Sigmoid colon (tissue), 7 donors: ENCODE measurements at places on chromosomes 5 and 9. TPM values are rescaled to one million over a fixed set of nuclear protein-coding genes. Genes with fewer than 3 reads are reported as not detected.

GRCh38 chr5:111252799-111253545 lies 28.8 kb downstream of the CAMK4 start:
- DNase-seq, result no peak

- no peak for DNase-seq
These were observed 30.7 kb downstream of the ACOT12 start for GRCh38 chr5:81363093-81363871.

DNA sequence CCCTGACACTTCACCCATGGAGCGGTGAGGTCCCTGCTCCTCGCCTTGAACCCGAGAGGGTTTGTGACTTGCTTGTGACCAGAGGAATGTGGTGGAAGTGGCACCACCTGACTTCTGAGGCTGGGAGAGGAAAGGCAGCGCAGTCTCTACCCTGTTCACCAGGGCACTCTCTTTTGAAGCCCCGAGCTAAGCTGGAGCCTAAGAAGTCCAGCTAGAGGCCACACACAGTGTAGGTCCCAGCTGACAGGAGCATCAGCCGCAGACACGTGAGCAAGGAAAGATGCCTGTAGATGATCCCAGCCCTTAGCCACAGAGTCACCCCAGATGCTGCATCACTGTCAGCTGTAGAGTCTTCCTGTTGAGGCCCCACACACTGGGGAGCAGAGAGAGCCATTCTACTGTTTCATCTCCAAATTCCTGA lies 1.7 kb upstream of the ANGPTL2 start:
- peak; percentile 60 for DNase-seq

CCL27 gene
- total RNA-seq, result not detected

DNA sequence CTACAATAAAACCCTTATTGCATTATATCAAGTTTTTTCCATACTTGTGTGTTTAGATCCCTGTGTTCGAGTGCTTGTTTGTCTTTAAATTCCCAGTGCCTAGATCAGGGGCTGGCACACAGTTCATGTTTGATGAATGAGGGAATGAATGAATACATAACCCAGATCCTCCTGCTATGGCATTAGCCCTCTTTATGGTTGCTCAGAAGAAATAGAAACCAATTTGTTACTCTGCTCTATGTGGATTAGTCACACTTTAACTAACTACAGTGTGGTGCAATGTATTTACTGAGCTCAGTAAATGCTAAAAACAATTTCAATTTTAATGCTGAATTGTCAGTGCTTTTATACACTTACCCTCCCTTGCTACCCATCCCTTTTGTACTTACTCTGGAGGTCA lies 16.4 kb upstream of the GALNT10 start:
- no peak for DNase-seq

DNA sequence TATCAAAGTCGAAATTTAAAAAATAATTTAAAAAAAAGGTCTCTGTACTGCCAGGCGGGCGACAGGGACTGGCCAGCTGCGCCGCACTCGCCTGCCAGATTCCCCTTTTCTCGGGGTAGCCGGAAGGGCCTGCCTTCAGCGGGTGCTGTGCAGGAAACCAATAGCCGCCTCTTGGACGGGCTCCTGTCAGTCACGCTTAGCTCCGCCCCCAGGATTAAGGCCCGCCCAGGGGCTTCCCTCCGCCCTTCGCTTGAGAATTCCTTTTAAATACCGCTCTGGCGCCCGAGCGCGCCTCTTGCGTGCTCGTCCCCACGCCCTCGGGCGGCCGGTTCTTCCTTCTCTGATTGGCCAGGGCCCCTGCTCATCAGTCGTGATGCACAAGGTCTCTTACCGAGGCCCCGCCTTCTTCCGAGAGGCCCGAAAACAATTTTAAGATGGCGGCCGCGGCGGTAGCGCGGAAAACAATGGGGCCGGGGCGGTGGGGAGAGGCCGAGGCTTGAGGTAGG lies at the start of gene MAML1:
Gene MAML1, plus strand, starts transcription at position 411 of the 506 bp plus-strand sequence. CDS start 291 bp downstream, outside the sequence.
- DNase-seq, result peak; percentile 100

SFXN1 gene
- 22.8 TPM for total RNA-seq

GRCh38 chr9:87681271-87682061 lies 44.5 kb upstream of the CTSL start:
- DNase-seq, result no peak

DNA sequence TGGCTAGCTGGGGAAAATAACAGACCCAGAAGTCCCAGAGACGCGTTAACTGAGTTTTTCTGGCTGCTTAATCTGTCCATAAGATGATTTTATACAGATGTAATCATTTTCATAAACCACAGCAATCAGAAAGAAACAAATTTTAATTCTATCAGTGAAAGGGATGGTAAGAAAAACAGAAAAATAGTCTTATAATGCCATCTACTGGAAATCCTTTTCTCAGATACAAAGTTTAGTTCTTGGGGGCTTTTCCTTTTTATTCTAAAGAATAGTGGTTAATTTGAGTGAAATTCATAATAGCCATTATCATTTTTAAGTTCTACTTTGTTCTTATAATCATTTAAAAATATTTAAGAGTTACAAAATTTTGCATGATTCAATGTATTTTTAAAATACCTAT lies 44.4 kb downstream of the DROSHA start:
- no peak for DNase-seq

GRCh38 chr9:76216161-76216649 lies 178.0 kb downstream of the RFK start:
- DNase-seq, result no peak

PCDHAC1 gene
- total RNA-seq, result 0.54 TPM

- DNase-seq, result no peak
These were observed 138.5 kb upstream of the S1PR3 start for GRCh38 chr9:88852794-88853193.

- DNase-seq, result no peak
These were observed 113.6 kb upstream of the TSLP start for GRCh38 chr5:110957934-110958333.
